ENCODE measurements at places on chromosomes 4 and X.

DNA sequence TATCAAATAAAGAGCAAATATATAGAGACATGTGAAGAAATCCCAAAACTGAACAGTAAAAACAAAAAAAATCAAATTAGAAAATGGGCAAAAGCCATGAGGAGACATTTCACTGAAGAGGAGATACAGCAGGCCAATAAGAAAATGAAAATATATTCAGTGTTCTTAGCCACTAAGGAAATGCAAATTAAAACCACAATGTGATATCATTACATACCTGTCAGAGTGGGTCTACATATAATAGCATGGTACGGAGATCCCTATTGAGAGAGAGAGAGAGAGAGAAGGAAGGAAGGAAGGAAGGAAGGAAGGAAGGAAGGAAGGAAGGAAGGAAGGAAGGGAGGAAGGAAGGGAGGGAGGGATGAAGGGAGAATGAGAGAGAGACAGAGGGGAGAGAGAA lies 707.0 kb upstream of the ACTRT1 start:
- no peak for DNase-seq

GRCh38 chr4:27381815-27382214 lies 521.2 kb downstream of the STIM2 start:
- DNase-seq = no peak

DNA sequence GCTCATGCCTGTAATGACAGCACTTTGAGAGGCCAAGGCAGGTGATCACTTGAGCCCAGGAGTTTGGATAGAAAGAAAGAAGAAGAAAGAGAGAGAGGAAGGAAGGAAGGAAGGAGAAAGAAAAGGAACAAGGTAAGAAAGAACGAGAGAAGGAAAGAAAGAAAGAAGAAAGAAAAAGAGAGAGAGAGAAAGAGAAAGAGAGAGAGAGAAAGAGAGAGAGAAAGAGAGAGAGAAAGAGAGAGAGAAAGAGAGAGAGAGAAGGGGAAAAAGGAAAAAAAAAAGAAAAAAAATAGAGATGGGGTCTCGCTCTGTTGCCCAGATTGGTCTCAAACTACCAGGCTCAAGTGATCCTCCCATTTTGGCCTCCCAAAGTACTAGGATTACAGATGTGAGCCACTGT lies 22.5 kb downstream of the ING2 start:
- DNase-seq = no peak

DNA sequence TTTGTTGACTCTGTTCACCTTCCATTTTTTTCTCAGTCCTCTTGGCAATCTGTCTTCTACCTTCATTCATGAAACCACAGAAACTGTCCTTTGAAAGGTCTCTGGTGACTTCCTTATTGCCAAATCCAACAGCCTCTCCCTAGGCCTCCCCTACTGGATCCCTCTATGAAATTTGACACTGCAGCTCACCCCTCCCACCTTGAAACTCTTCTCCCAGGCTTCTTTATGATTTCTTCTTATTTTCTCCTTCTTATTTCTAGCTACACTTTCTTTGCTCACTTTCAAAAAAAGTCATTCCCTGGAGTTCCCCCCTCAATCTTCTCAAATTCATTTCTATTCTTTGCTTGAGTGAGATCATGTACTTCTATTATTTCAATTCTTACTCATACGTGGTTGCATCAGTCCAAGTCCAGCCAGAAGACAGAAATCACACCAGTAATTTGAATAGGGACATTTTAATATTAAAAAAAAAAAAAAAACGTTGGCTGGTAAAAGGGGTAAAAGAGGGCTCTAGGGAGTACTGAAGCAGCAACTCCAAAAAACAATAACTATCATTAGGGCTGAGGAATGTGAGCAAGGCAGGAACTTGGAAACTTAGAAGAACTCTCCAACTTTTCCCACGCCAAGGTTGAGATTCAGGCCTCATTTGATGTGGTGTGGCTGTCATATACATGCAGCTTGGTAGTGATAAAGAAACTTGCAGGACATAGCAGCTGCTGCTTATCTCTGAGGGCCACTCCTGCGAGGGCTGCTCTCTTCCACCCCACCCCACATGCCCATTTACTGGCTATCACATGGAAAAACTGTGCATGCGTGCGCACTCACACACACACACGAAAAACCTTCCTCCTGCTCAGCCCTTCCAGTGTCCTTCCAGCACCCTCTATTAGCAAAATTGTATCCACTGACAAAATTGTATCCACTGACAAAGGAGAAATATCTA lies 169.8 kb upstream of the GALNT7 start:
- DNase-seq = no peak

DNA sequence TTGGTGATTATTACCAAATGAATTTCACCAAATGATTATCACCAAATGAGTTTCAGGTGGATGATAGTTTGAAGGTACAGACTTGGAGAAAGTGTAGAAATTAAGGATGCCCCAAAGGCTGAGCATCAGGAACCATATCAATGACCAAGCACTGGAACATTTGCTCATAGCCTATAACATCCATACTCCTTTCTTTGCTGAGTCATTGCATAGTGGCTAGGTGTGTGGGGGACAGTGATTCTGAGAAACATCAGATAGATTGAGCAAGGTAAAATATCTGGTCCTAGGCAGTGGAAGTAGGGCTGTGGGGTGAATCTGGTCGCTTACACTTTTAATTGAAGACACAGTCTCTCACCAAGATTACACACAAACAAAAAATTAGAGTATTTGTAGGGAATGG lies 1362.5 kb upstream of the PABPC4L start:
- no peak for DNase-seq

GRCh38 chr4:88188738-88189417 lies 30.4 kb upstream of the ABCG2 start:
- no peak for DNase-seq

DNA sequence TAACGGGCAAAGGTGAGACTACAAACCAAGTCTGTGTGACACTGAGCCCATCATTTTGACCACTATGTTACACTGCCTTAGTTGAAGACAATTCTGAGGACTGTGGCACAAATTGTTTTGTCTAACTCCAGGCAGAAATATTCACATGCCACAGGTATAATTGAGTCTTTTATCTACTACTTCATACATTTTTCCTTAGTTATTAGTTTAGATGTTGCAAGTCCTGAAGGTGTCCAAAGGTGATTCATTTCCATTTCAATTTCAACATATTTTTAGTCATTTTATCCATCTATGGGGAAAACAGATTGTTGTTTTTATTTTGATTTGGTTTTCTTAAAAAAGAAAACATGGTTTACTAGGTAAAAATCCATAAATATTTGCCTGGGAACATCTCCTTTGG lies 341.7 kb upstream of the SMIM31 start:
- DNase-seq = no peak

GRCh38 chr4:40606239-40606767 lies 23.4 kb downstream of the RBM47 start:
- no peak for DNase-seq

GRCh38 chrX:101729986-101730385 lies 70.3 kb upstream of the ARMCX2 start:
- no peak for DNase-seq

GRCh38 chr4:166143227-166143626 lies 270.2 kb downstream of the TLL1 start:
- peak; percentile 1 for DNase-seq

GRCh38 chr4:12122316-12122715 lies 693.6 kb upstream of the HS3ST1 start:
- DNase-seq = no peak

DNA sequence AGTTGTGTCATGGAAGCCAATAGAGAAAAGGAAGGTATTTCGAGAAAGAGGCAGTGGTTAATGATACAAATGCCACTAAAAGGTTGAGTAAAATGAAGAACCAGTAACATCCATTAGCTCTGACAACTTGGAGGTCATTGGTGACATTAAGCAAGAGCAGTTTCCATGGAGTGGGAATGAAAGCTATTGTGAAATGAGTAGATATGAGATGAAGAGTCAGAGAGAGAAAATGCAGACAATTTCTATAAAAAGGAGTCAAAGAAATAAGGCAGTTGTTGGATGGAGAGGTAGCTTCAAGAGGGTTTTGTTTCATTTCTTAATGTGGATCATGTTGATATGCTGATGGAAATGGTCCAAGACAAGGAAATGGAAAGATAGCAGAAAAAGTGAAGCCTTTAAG lies 9.6 kb upstream of the AMTN start:
- DNase-seq = no peak

DNA sequence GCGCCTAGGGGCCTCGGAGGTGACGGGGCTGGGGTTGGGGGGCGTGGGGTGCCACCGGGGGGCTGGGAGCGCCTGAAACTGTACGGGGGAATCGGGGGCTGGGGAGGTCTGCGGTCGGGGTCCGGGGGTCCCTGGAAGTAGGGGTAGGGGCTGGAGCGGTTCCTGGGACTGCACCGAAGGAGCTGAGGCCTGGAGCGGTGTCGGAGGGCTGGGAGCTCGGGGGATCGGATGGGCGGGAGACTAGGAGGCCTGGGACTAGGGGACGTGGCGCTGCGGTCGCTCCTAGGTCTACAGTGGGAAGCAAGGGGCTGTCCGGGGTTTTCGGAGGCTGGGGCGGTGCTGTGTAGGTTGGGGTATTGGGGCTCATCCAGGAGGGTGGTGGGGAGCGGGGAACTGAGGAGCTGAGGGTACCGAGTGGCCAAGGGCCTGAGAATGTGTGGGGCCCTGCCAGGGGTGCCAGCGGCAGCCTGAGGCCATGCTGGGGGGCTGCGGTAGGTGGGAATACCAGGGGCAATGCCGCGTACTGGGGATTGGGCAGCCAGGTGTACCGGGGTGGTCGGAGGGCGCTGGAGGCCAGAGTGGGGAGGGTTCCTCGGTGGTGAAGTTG lies 562 bp downstream of the AKAP17A start:
- DNase-seq = peak; percentile 29
